Kidney epithelial cell (primary cell): ENCODE measurements at places on chromosomes 5 and 9. TPM values are rescaled to one million over a fixed set of nuclear protein-coding genes. Genes with fewer than 3 reads are reported as not detected.
A peak's percentile ranks its signal among the peaks of the same experiment; 100 is the strongest.

Gene PTGES2
- 81.2 and 98.4 TPM in 2 replicates for total RNA-seq

GRCh38 chr5:87243161-87243844, 24.4 kb upstream of the RASA1 start:
- peak; percentile 42 for DNase-seq

Gene LCP2
- total RNA-seq = 0.07 and 0.13 TPM in 2 replicates

- DNase-seq = no peak
Observed at GRCh38 chr5:167967494-167968177, 323.8 kb upstream of the WWC1 start.

Gene HAVCR1
- 0.29 and 1.4 TPM in 2 replicates for total RNA-seq

Gene TRPM3
- total RNA-seq = 0.07 TPM in 1 of 2 replicates, not detected in the other

Gene KIF4B
- total RNA-seq = not detected in 2 replicates

DNA sequence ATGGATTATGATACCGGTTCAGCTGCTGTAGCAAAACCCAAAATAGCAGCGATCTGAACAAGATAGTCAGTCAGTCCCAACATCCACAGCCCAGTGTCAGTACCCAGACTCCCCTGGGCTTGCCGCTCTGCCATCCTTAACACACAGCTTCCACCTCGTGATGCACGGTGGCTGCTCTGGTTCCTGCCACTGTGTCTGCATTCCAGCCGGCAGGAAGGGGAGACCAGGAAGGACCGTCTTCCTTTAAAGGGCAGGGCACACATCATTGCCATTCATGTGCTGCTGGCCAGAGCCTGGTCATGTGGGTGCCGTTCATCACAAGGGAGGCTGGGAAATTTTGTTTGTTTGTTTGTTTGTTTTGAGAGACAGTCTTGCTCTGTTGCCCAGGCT, 131.0 kb upstream of the IER5L start:
- no peak for DNase-seq

Gene LIFR
- 11.0 and 13.8 TPM in 2 replicates for total RNA-seq

Gene HMMR
- total RNA-seq = 7.1 and 11.2 TPM in 2 replicates

GRCh38 chr9:102253099-102253498, 514.7 kb upstream of the GRIN3A start:
- no peak for DNase-seq

DNA sequence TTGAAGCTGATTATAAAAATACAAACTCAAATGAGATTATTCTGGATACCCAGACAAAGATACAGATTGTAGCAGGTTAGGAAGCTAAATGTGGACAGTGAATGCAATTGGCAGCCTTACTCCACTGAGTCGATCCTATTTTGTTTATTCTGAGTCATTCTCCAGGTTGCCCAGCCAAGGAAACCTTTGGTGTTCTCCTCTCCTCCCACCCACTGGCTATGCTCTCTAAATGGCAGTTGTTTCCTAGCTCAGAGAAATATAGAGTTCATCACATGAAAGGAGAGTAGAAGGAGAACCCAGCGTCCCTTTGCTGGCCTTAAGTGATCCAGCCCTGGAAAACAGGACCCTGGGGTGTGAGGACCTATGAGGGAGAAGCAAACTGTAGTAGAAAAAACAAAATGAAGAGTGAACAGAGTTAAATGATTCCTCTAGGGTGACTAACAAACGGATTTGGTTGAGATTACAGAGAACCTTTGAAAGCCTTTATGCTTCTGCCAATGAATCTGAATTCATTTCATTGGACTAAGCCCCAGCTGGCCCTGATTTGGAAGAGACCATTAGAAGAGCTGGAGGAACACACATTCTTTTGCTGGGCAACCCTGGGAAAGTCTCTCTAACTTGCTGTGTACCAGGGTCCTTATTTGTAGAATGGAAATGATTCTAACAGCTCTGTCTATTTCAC, 95.1 kb downstream of the BRINP1 start:
- DNase-seq = no peak

GRCh38 chr5:66854416-66854815, 258.2 kb downstream of the MAST4 start:
- no peak for DNase-seq

DNA sequence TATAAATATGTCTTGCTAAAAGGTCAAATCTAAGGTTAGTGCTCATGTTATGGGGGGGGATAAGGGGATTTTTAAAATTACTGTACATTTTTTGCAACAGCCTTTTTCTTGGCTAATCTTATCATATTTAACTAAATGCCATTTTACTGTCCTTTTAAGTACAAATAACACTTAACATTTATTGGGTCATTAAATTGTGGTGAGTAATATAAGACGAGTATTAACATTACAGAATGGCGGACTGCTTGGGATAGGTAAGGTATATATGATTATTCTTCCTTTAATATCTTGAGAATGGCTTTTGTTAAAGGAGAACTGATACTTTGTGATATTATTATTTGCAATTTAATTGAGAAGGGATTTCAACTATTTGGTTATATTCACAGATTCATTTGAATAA, 33.2 kb downstream of the GPR151 start:
- DNase-seq = no peak

Gene TRMO
- total RNA-seq = 23.9 and 39.0 TPM in 2 replicates
